ENCODE measurements at places on chromosomes 12 and 14.

DNA sequence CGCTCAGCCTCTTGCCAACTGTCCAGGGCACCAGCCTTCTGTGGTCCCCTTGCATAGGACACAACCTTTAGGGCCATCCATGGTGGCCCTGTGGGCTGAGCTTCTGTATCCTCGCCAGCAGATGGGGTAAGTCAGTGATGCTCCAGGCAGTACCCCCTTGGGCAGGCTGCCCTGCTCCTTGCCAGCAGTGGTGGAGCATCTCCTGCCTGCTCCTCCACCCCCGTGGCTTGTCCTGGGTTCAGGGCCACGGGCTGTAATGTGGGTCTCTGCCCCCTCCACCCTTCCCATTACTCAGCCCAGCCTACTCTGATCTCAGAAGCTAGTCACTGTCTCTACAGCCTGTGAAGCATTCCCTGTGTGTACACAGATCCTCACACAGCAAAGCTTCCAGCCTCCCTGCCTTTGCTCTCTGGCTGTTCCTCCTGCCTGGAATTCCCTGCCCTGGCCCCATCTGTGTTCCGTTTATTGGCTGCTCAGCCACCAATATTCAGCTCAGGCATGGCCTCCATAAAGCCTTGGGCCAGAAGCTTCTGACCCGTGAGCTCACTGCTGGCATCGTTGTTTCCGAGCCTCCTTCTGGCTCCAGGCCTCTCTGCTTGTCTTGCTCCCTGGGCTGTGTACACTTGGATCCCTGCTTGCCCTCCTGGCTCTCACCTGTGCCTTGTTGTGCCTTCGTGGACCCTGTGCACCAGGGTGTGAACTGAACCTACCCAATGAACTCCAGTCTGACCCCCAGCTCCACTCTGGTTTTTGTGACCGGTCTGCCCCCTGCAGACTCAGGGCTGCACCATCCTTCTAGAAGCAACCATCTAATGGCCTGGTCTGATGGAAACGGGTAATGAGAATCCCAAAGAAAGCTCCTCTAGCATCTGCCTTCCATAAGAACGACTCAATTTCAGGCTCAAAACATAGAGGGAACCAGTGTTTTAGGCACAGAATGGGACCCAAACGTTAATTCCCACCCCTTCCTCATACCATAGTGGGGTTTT is 177.0 kb upstream of the PRMT8 start:
- no peak for DNase-seq

DNA sequence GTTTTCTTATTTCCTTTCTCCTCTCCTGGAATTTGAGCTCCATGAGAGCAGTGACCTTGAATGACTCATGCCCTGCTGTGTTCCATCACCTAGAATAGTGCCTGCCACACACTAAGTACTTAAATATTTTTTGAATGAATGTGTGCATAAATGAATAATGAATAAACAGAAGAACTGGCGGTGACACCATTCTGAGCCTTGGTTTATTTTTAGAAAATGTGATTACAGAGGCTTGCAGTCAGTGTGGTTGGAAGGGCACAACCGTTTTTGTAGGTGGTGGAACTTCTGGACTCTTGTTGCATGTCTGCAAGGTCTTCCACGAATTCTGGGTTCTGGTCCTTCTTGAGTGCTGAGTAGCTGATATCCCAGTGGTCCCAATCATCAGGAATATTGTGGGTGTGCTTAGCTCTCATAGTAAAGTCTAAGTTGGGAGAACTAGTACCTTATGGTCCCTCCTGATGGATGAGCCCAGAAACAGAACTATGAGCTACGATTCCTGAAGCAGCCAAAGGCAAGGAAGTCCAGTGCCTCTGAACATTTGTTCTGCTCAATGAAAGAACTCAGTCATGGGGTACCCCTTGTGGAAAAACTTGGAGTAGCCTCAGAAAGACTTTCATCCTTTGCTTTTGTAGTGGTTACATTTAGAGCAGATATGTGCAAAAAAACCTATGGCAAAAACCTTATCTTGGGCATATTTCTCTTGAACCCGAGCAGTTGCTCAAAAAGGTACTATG is 28.8 kb upstream of the BHLHE41 start:
- DNase-seq: no peak

GRCh38 chr14:62665286-62665685 is 380.0 kb downstream of the KCNH5 start:
- no peak for DNase-seq

DNA sequence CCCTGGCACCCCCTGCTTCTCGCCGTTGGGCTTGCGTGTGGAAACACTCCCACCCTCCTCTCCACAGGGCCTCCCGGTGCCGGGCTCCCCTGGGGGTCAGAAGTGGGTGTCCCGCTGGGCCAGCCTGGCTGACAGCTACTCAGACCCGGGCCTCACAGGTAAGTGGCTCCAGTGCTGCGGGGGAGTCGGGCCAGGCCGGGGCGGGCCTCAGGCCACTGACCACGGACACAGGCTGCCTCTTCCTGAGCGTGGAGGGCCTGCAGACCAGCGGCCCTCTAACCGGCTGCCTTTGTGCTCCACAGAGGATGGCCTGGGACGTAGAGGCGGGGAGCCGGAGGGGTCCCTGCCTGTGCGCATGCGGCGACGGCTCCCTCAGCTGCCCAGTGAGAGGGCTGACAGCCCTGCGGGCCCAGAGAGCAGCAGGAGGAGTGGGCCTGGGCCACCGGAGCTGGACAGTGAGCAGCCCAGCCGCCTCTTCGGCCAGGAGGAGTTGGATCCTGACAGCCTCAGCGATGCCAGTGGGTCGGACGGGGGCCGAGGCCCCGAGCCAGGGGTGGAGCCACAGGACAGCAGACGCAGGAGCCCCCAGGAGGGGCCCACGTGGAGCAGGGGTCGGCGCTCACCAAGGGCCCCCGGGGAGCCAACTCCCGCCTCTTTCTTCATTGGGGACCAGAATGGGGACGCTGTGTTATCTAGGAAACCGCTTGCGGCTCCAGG is 21.1 kb downstream of the CEP170B start:
- DNase-seq: no peak

DNA sequence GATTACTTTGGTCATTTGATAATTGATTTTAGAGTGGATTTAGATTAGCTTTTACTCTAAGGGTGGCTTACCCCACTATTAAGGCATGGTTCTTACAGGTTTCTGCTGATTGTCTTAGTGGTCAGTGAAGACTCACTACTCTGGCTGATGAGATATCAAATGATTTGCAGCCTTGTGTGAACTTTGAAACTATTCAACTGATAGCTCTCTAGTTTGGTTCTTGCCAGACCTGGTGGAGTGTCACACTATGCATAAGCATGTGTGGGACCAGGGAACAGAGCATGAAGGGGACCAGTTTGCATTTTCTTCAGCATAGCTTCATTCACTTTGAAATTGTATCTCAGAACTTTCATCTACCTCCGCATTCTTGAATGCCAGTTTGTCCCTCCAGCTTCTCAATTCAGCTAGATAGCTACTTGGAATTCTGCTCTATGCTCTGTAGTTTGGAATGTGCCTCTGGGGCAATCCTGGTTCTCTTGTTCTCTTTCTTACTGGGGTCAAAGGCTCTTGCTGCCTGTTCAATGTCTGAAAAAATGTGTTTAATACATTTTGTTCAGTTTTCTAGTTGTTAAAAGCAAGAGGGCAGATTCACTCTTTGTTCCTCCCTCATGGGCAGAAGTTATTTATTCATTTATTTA is 12.7 kb downstream of the SCYL2 start:
- DNase-seq: no peak
